ENCODE measurements at places on chromosomes 4 and X.

DNA sequence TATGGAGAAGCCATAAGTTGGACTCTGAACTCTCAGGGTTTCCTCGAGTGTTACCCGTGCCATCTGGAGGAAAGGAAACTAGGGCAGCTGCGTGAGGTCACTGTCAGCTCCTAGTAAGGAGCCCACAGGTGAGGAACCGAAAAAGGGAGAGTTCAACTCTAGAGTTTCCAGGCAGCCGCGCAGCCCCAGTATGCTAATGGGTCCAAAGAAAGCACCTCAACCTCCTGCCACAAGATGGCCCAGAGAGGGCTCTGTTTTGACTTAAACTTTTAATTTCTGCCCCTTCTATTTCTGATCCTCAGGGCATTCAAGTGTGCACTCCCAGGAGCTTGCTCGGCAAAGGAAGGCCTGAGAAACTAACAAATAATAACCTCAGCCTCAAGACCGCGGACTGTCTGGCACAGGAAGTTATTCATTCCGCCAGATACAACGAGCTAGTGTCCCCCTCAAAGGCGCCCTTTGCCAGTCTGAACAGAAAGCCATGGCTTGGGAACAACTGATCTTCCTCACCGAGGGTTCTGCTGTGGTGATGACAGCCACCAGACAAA lies 13.9 kb downstream of the SCARB2 start:
- no peak for DNase-seq

DNA sequence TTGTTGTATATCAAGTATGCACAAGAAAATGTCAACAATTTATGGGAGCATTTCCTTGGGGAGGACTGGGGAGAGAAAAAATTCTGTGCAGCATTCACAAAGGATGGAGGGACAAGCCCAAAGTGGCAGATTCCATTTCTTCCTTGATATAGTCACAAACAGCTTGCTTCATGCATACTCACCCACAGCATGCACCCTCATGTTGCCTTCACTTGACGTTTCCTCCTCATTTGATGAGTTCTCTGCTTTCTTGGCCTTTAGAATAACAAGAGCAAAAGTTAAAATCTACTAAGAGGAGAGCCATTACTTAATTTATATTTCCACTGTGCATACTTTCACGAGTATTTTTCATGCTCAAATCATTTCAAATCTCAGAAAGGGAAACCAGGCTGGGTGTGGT lies 37.7 kb downstream of the SPARCL1 start:
- no peak for DNase-seq

GRCh38 chrX:63702556-63702955 lies 82.5 kb downstream of the ARHGEF9 start:
- DNase-seq = no peak

DNA sequence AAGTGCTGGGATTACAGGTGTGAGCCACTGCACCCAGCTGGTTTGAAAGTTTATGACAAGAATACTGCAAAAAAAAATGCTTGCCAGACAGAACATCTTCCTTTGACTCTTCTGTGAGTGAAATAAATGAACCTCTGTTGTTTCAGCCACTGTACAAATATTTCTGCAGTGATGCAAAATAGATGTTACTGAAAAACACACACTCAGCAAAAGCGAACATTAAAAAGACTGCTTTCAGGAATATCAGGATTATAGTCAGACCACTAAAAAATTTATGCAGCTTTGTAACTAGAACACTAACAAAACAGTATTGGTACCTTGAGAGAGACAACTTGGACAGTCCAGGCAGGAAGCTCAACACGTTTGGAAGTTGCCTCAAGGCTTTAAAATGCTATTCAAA lies 16.9 kb upstream of the SEPSECS start:
- DNase-seq = no peak

GRCh38 chrX:106898462-106898861 lies 4.7 kb downstream of the RIPPLY1 start:
- no peak for DNase-seq

DNA sequence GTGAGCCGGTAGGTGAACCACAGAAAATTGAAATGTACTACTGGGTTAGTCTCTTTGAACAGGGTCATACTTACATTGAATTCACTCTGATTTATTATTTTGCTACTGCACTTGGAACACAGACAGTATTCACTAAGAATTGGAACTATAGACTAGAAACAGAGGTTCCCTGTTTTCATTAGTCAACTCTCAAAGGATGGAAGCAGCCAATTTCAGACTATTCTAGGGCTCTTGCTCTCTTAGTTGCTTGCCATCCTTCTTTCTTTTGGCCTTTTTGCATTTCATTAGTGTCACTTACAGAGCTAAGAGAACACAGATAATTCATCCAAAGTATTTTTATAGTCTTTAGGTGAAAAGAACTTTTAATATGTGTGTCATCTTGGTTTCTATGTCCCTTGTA lies 52.6 kb downstream of the SHROOM3 start:
- no peak for DNase-seq

GRCh38 chr4:42104521-42104920 lies 47.9 kb downstream of the BEND4 start:
- DNase-seq = peak; percentile 27

- DNase-seq = no peak
Observed at GRCh38 chr4:1030559-1030958, 19.1 kb downstream of the FGFRL1 start.

DNA sequence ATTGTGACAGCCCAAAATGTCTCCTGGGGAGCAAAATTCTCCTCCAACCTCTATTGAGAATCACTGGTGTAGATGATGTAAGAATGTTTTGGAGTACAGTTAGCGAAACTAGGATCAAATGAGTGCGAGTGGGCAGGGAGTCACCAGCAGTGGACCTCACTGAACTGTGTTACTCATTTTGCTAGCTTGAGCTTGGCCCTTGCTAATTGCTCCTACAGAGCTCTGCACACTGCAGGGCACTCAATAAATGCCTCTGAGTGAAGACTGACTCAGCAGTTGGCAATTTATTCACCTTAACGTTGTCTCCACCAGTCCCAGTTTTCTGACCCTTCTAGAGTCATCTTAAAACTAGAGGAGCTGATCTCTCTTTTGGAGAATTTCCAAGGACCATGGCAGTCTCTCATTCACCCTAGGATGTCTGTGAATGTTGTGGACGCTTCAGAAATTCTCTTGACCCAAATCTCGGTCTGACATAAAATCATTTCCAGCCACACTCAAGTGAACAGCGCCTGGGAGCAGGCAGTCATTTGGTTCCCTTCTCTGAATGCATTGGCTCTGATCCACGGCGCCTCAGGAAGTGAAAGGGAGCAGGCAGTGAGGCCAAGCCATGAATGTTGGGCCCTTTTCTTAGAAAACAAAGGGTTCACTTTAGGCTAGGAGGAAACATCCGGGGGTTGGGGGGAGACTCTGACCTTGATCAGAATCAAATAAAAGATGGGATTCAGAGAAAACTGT lies 148.1 kb downstream of the NWD2 start:
- DNase-seq = no peak

DNA sequence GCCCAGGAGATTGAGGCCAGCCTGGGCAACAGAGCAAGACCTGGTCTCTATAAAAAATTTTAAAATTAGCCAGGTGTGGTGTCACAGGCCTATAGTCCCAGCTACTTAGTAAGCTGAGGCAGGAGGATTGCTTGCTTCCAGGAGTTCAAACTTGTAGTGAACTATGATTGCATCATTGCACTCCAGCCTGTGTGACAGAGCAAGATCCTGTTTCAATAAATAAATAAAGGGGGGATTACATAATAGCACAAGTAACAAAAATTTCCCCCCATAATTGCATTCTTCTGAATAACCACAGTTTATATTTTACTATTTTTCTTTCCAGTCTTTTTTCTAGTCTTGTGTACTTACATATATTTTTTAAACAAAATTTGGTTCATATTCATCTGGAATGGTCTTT lies 135.6 kb downstream of the CHIC2 start:
- no peak for DNase-seq

- DNase-seq = peak; percentile 32
Observed at GRCh38 chrX:40169193-40170101, 71.7 kb upstream of the BCOR start.

Measured in amniotic stem cell (primary cell).